Stimulated activated CD8-positive, alpha-beta memory T cell treated with anti-CD3 and anti-CD28 coated beads, Interleukin-4, amount 100 ng/mL, for 1 hour (primary cell): ENCODE measurements at places on chromosomes 5 and 9.

DNA sequence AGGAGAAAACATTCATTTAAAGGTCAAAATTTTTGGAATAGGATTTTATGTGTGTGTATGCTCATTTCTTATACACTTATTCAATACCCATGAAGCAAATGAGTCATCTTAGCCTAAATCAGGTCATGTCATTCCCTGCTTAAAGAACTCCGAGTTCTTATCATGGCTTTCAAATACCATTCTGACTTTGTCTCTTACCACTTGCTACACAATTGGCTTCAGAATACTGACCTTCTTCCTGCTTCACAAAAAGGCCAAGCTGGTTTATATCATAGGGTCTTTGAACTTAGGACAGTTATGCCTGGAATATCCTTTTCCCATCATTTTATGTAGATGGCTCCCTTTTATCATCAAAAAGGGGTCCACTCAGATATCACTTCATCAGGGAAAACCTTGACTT lies 652.2 kb upstream of the WWC1 start:
- no peak for DNase-seq

DNA sequence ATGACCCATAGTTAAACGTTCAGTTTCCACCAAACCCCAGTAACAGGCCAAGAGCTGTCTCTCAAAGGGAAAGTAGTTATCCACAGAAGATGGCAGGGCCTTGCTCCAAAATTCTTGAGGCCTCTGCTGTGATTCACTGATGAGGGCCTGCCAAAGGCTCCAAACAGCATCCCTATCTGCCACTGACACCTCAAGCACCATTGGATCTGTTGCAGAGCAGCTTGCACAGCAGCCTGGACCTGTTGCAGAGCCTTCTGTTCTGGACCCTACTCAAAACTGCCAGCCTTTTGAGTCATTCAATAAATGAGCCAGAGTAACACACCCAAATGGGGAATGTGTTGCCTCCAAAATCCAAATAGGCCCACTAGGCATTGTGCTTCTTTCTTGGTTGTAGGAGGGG lies 741.5 kb upstream of the RGMB start:
- no peak for DNase-seq

DNA sequence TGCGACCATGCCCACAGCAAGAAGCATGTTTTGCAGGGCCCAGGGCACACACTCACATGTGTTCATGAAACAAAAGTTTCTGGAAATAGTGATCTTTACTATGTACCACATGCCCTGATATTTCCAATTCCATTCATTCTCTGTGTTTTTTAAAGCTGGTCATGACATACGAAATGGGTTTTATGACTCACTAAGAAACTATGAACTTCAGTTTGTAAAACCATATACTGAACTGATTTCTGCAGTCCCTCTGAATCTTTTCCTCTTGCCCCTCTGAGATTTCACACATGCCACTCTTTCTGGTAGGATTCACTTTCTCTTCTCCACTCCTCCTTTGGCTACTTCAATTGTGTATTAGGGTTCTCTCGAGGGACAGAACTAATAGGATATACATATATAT lies 416.1 kb upstream of the TRPC7 start:
- DNase-seq = no peak

DNA sequence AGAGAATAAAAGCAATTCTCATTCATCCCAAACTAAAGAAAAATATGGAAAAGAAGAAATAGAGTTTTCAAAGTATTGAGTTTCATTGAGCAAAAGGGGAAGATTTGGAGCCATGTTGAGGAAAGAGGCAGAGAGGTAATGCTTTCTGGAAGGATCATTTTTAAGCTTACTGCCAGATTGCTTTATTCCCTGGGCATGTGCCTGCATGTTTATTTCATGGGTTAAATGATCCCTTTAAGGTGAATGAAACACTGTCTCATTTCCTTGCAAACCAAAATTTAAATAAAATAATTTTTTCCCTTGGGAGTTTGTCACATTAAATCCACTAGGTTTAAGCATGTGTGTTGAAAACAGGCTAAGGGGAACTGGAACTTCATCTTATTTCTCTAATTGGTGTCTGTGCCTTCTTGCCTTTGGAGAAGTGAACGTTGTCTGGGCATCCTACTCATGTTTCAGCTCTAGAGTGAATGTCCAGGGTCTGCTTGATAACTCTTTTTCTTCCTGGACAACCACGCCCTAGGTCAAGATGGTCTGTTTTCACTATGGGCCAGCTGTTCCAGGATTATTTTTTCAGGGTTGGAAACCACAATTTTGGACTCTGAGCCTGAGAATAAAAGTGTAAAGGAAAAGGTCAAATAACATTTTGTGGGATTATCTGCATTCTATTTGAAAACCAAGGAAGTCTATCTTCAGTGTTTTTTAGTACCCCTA lies 114.1 kb upstream of the ELL2 start:
- DNase-seq = no peak

DNA sequence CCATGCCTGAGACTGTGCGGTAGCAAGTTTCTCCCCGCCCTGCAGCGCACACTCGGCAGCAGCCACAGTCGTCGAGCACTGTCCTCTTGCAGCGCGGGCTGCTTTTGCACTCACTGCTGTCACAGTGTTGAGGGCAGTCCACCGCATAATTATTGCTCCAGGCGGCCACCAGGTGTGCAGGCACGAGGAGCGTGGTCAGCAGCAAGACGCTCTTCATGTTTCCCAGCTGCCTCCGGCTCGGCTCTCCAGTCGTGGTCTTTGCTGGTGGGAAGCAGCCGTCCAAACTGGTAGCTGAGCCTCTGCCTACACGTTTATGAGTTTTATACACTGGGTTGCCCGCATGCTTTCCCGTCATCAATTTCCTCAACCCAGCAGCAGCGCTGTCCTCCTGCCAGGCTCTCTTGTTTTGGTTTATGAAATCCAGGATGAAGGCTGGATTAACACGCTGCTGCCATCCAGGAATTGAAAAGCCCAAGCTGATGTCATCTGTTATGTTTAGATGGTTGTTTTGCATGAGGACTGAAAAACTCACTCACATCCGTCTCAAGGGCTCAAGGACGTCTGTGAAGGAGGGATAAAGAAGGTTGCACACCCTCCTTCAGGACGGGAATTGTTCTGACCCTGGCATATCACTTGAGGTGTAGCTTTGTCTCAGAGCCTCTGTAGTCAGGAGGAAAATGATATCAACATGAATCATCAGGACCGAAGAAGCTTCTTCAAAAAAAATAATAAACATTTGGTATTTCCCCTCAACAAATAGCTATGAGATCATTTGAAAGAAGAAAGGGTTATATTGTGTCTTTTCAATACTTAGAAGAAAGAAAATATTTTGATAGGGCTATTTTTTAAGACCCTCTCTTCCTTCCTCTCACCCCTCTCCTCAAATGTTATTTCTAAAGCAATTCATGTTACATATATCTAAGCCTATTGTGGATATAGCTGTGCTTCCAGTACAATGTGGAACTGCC lies at the start of gene ESM1:
ESM1 (minus strand) TSS at position 293 of the 968 bp plus-strand sequence; CDS start at position 217, 76 bp downstream.
- no peak for DNase-seq
